ENCODE measurements at places on chromosomes 1 and 21.

DNA sequence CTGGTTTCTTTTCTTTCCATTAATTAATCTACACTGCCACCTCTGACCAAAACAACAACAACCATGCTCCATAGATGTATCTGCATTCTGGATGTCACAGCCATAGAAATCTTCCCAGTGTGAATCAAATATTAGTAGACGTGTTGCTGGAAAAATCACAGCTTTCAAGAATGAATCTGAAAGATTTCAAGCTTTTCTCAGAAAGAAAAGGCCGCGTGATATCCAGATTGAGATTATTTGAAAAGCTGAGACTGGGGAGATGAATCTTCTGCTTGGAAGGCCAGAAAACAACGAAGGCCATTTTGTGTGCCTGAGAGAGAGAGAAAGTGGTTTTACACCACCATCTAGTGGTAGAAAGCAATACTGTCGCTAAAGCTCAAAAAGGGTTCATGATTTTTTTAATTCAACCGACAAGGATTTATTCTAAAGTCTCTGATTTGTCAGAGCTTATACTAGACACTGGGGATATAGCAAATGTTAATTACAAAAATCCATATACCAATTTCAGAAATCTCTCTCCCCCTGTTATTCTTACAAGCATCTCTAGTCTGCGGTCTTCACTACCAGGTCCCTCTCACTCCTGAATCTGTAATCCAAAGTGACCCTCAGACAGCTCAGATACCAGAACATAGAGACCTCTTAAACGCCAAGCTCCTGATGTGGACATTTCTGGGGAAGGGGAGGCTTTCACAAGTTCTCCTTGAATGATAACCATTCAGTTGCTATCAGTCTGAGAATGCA, 87.5 kb upstream of the SGIP1 start:
- DNase-seq, result peak; percentile 49

DNA sequence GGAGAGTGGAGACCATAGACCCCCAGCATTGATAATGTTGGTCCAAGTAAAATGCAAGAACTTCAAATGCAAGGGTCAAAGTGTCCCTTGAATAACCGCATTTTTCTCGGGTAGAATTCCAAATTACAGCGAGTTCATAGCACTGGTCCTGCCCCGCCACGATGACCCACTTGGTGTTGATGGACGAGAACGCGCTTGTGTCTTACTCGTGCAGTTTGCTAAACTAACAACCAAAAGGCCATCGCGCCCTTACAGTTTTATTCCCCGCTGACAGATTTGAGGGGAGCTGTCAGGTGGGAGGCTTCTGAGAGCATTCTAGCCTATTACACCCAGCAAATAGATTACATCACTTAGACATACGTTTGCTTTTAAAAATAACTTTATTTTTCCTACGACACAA, 17.3 kb upstream of the TSPEAR start:
- DNase-seq, result no peak

- DNase-seq, result peak; percentile 95
These were observed at the start of gene CPLANE2 for GRCh38 chr1:16236511-16237342. Gene CPLANE2, minus strand, starts transcription at chr1:16237183. Its CDS starts 441 bp downstream, at chr1:16236742.

GRCh38 chr1:61012341-61012761, 70.0 kb upstream of the NFIA start:
- DNase-seq, result no peak

GRCh38 chr1:94970783-94971182, 43.9 kb upstream of the CNN3 start:
- no peak for DNase-seq

- DNase-seq, result no peak
These were observed 2.9 kb downstream of the DIPK1A start for GRCh38 chr1:92958203-92958970.
